SW 1271 (cell line): ENCODE measurements at places on chromosomes 5 and 9.

DNA sequence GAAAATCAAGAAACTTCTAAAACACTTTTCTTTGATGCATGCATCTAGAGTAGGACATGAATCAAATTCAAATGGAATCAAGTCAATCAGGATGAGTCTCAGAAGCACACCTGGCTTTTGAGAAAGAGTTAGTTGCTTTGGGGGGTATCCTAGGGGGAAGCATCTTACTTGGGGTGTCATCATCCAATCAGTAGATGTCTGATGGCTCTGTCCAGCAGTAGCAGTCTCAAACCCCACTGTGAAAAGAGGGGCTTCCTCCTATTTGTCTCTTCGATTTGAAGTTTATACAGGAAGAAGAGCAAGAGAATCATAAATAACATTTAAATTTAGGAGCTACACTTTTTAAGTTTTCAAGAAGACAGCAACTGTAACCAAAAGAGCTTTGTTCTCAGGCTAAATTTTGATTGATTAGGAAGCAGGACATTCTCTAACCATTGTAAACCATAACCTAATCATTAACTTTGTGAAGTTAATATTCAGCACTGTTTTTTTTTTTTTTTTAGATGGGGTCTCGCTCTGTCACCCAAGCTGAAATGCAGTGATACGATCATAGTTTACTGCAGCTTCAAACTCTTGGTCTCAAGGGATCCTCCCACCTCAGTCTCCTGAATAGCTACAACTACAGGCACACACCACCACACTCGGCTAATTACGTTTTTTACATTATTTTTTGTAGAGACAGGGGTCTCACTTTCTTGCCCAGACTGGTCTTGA, 614.7 kb downstream of the CSNK1G3 start:
- DNase-seq, result no peak

- no peak for DNase-seq
These were observed 158.1 kb downstream of the SLC25A46 start for GRCh38 chr5:110896901-110897300.

- DNase-seq, result no peak
These were observed 9.4 kb upstream of the RHOBTB3 start for GRCh38 chr5:95721582-95722295.

- DNase-seq, result no peak
These were observed 86.0 kb upstream of the FER start for GRCh38 chr5:108661590-108662219.

GRCh38 chr5:73499187-73499586, 945 bp downstream of the BTF3 start:
- no peak for DNase-seq

DNA sequence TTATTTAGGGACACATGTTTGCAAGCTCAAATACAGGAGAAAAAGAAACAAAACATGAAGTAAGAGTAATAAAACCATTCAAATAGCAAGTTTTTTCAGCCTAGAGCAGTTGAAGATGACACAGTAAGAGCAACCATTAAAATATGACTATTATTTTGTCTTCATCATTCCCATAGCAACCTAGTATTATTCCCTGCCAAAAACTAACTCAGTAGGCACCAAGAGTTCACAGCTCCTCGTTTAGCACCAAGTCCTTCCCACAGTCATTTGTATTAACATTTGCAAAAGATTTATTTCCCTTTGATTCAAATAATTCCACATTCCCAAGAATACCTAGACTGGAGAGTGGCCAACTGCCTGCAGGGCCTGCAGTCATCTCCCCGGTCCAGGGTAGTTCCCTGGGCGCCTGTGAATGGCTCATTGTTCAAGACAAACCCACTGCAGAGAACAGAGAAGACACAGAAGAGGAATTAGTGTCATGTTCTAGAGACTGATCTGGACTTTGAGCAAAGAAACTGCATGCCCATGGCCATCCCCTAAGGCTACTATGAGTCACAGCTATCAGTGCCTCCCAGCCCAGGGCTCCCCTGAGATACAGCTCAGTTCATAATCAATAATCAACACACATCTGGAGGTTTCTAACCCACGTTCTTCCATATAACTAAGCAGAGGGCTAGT, 139.1 kb upstream of the MAP3K1 start:
- no peak for DNase-seq

DNA sequence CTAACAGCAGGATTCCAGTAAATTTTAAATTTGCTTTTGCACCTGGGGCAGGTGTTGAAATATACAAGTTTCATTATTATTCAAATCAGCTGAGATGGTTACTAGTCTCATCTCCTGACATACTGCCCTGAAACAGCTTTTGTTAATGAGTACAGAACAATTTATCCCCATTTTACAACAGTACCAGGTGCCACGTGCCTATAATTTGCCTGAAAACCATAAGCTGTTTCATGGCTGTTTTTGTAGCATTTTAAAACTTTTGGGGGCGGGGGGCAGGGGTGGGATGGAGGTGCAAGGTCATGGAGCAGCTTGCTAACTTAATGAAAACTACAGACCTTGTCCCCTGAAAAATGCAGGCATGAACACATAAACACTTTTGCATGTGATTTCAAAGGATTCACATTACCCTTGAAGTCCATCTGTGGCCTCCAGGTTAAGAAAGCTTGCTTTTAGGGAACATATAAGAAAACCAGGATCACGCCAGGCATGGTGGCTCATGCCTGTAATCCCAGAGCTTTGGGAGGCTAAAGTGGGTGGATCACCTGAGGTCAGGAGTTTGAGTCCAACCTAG, 42.1 kb downstream of the TIMD4 start:
- DNase-seq, result no peak

DNA sequence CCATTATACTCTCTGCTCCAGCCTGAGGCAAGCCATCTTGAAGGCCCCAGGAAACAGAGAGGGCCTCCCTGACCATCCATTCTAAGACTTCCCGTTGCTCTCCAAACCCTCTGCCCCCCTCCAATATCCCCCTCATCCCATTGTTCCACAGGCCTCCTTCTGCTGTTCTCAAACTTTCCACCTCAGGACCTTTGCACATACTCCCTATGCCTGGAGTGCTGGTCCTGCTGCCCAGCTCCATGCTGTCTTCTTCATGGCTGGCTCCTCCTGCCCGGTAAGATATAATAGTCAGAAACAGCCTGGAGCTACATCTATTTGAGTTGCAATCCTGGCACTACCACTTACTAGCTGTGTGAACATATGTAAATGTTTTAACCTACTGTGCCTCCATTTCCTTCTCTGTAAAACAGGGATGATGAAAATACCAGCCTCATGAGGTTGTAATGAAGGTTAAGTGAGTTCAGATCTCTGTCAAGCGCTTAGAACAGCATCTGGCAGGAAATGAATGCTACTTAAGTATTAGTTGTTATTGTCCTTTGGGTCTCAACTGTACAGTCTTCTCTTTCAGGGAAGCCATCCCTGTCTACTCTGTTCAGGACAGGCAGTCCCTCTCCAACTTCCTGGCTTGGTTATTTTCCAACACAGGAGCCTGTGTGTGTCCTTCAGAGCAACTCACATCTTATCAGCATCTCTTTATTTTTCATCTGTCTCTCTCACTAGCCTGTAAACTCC, 45.8 kb downstream of the TMOD1 start:
- no peak for DNase-seq

DNA sequence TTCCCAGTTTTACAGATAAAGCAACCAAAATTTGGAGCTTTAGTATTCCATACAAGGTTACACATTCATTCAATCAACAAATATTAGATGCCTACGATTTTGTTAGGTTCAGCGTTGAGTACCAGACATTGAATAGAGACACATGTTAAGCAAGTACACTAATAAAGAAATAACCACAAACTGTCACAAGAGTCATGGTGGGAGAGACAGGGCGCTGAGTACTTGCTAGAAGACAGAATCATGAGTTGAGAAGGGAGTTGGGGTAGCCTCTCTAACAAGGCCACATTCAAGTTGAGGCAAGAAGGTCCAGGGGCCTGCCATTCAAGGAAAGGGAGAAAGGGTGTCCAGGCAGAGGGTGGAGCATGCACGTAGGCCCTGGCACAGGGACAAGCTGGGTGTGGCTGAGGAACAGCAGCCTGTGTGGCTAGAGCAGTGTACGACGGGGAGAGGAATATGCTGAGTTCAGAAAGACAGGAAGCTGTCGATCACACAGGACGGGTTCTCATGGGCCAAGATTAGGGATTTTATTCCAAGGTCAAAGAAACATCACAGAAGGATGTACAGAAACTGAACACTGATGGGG, 17.0 kb downstream of the CDK5RAP2 start:
- DNase-seq, result no peak

DNA sequence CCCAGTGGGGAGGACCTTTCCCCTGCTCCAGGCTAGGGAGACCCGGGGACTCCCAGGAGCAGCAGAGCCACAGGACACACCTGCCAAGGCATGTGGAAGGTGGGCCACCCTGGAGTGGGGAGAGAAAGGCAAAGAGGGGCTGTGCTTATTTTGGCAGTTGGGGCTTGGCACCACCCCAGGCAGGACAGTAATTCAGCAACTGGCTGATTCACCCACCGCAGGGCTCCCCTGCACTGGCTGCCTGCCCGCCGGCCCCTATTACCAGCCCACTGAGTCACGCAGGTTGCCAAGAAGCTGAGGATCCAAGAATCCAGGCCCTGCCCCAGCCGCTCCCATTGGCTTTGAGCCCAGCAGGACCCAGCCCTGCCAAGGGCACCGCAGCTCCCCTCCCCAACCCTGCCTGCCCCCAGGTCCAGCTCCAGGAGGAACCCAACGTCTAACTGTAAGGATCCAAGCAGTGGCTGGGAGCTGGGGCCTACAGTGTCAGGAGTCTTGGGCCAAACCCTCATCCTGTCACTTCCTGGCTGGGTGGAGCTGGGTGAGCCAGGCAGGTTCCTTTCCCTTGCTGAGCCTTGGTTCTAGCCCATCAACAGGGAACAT, 14.2 kb upstream of the RALGDS start:
- peak; percentile 95 for DNase-seq

DNA sequence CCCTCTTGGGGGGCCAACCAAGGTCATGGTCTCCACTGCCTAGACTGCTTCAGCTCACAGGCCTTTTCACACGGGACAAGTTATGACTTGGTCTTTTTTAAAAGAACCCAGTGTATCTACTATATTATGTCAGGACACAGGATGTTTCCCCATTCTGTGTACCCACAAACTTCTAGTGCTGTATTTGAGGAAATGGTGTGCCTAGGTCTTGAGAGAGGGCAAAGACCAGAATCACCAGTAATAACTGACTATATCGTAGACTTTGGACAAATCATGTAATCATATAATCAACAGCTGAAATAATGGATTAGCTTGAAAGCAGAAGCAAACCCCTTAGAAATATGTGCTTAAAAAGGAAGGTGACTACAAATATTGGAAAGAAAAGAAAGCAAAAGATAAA, 133.3 kb downstream of the ARL15 start:
- no peak for DNase-seq

- peak; percentile 32 for DNase-seq
These were observed 16.1 kb upstream of the DRD1 start for GRCh38 chr5:175460126-175460525.

DNA sequence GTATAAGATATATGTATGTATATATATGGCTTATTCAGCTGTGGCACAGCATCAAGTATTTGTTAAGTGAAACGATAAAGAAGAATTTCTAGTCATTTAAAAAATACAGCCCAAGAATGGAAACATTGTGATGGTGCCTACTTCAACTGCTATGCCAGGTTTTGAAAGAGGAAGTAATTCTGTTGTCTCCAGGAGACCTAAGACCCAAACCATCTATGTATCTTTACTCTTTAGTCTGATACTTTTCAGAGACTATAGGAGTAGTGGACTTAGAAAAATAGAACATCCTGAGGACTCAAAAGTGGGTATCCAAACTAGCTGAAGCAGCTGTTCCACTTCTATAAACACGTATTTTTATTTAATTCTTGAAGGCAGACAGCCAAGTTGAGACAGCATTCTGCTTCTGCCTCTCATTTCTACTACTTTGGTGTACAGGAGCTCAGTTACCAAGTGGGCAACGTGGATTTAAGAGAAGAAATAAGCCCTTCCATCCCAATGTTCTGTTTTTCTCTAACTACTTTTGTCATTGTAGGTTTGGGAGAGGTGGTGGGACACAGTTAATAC, 110.7 kb downstream of the RPS23 start:
- DNase-seq, result no peak

- DNase-seq, result no peak
These were observed 190.4 kb downstream of the MTRR start for GRCh38 chr5:8059337-8059736.

- no peak for DNase-seq
These were observed 289.6 kb downstream of the KIF4B start for GRCh38 chr5:155303120-155303519.

- DNase-seq, result no peak
These were observed 735.2 kb upstream of the CDH9 start for GRCh38 chr5:27773636-27774035.

DNA sequence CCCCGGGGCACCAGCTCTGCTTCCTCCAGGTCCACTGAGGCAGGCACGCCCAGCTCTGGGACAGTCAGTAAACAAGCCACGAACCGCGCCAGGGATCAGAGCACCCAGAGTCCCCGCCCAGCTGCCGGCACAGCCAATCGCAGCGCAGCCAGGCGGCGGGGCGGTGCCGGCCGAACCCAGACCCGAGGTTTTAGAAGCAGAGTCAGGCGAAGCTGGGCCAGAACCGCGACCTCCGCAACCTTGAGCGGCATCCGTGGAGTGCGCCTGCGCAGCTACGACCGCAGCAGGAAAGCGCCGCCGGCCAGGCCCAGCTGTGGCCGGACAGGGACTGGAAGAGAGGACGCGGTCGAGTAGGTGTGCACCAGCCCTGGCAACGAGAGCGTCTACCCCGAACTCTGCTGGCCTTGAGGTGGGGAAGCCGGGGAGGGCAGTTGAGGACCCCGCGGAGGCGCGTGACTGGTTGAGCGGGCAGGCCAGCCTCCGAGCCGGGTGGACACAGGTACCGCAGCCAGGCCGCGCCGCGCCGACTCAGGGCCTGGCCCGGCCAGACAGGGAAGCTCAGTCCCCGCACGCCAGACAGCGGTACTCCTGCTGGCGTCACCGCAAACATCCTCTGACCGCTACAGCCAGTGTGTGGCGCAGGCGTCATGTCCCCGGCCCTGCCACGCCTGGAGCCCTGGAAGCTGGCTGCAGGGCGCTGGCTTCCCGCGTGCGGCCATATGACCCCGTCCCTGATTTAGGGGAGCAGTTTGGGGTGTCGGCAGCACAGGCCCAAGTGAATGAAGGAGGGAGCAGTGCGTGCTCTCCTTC, at the start of gene CTSL:
CTSL (plus strand) TSS at position 220 of the 810 bp plus-strand sequence. CDS start 1,485 bp downstream, outside the sequence.
- DNase-seq, result peak; percentile 76

DNA sequence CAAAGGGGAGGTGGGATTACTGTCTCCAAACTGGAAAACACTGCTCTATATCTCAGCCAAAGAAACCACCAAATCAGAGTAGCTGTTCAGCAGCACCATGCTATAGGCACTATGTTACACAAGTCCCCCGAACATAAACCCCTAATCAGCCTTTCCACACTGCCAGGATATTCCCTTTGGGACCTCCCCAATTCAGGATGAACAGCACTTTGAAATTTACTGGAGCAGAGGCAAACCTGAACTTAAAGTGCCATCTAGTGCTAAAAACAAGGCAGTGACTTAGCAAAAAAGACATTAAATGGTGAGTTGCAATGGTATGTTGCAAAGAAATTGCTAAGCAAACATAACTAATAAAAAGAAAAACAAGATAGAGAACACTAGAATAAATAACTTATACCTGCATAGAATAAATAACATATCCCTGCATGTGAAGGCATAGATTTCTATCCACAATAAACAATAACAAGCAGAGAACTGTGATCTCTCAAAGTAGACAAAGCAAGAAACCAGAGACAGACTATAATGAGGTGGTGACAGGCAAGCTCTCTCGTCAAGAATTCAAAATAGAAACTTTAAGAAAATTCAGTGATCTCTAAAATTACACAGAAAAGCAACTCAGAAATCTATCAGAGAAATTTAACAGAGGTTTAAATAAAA, 584.4 kb upstream of the ACO1 start:
- DNase-seq, result no peak
